ENCODE measurements at places on chromosomes 1 and 21.

DNA sequence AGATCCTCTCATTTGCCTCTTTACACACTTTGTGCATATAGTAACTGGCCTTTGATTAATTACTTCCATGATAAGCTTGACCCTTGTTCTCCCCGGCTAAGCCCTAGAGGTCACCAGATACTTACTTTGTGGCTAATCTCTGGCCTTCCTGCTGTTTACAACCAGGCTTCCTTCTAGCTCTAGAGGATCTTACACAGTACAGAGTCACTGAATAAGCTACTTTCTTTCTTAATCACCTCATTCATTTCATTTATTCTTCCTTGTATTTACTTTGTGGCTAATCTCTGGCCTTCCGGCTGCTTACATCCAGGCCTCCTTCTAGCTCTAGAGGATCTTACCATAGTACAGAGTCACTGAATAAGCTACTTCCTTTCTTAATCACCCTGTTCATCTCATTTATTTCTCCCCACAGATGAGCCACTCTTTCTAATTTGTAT lies 144.3 kb upstream of the C1orf21 start:
- DNase-seq = peak; percentile 40

DNA sequence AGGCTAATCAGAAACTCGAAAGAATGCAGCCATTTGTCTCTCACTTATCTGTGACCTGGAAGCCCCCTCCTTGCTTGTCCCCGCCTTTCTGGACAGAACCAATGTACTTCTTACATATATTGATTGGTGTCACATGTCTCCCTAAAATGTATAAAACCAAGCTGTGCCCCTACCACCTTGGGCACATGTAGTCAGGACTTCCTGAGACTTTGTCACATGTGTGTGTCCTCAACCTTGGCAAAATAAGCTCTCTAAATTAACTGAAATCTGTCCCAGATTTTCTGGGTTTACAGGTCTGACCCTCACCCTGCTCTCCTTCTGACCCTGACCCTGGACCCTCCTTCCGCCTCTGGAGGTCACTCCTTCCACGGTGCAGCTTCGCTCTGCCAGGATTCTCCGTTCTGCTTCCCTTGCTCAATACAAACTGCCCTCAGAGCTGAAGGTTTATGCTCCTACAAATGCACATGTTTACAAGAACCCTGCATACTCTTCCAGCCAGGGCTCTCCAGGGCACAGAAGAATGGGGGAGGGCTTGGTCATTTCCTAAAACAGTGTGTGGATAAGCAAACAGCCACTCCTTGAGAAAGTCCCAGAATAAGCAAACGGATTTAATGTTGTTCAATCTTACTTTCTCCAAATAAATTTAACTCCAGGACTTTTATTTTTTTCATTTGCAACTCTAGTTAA lies 160.5 kb downstream of the ACTL8 start:
- no peak for DNase-seq

DNA sequence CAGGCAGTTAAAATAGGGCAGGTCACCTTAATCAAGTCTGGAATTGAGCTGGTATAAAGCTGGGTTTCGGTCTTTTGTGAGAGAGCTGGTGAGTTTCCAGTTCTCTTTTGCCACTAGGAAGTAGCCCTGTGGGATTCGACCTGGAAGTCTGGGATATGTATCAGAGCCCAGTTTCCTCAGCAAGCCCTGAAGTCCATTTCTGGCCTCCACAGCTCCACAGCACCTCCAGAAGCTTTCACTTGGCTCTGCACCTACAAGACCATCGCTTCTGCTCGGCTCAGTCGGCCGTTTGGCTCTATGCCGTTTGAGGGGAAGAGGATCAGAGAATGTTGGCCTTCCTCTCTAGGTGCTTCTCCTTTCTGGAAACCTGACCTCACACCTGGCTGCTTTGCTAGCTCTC lies 148.0 kb downstream of the GALNT2 start:
- peak; percentile 36 for DNase-seq

GRCh38 chr1:227855687-227856086 lies 40.2 kb downstream of the PRSS38 start:
- no peak for DNase-seq

- DNase-seq = peak; percentile 69
Observed at GRCh38 chr1:153485863-153486262, 25.4 kb upstream of the S100A7 start.

DNA sequence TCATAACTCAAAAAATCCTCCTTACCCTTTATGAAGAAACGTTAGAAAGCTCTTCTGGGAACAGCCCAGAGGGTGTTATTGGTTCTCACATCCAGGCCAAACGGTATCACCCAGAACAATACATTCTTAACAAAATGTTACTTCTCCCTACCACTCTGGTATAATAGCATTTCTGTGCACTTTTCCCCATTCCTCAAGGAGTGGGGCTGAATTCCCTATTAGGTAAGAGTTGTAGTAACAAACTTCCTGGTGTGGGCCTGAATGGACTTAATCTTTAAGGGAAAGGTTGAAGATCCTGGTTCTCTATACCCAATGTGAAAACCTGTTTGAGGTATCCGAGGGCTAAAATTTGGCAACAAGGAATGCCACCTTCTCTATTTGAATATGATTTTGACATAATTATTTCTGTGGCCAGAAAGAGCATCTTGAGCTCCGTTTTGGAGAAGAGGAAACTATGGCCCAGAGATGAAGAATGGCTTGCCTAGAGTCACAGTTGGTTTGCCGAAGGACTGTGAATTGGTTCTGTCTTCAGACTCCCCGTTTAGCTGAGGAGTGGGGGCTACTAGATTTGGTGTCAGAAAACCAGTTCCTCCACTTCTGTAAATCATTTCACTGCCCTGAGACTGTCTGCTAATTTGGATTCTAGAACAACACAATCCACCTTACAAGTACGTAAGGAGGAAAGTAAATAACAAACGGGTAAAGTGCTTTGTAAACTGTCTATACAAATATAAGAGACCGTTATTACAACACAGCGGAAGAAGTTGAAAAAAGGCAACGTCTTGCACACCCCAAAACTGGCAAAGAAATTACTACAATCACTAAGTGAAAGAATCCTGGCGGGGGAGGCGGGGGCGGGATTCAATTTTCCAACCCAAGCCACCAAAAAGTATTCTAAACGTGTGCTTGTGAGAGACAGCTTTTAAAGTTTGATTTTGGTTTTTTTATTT lies 2.3 kb downstream of the ANP32E start:
- peak; percentile 20 for DNase-seq

DNA sequence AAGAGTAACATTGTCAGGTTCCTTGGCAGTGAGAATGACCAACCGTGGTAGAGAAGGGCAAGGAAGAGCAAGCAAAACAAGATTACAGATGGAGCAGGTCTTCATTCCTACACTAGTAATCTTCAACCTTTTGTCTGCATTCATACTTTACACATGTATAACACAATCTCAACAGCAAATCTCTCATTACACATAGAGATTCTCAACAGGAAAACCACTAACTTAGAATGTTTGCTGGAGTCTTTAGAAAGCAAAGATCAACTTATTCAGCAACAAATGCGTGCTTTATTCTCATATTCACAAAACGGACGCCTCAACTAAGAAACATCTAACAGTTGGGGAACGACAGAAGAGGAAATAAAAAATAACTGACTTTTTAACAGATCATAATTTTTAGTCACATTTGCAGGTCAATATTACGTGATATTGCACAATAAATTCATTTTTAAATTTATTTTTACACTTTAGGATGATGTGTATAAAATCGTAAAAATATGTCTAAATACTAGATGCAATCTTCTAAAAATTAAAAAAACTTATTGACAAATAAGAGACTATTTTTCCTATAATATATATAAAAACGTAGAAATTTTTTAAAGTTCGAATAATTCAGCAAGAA lies 82.9 kb downstream of the ARID4B start:
- DNase-seq = no peak

GRCh38 chr1:67589519-67590233 lies 95.3 kb upstream of the GADD45A start:
- DNase-seq = no peak

- DNase-seq = no peak
Observed at GRCh38 chr1:233549404-233549803, 64.5 kb upstream of the KCNK1 start.

GRCh38 chr1:177873238-177873637 lies 96.6 kb downstream of the SEC16B start:
- DNase-seq = peak; percentile 92

DNA sequence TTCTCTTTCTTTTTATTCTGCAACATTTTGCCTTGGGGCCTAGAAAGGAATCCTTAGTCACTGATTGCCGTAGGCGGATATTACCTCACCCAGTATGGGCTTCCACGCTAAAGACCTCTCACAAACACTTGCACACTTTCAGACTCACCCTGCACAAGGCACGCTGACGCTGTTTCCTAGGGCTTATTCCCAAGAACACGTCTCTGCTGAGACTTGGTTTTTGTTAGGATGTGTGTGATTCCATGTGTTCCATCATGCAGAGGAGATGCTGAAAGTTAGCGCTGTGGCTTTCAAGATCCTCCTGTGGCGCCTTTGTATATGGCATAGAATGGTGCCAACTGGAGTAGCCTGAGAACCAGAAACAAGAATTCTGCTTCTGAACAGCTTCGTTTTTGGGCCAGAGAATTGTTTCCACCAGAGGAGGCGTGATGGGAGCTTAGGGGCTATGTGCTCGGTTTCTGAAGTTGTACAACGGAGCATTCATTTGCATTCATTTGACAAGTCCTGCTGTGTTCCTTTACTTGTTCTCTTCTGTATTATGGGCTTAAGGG lies 297.0 kb downstream of the DISC1 start:
- DNase-seq = peak; percentile 36

DNA sequence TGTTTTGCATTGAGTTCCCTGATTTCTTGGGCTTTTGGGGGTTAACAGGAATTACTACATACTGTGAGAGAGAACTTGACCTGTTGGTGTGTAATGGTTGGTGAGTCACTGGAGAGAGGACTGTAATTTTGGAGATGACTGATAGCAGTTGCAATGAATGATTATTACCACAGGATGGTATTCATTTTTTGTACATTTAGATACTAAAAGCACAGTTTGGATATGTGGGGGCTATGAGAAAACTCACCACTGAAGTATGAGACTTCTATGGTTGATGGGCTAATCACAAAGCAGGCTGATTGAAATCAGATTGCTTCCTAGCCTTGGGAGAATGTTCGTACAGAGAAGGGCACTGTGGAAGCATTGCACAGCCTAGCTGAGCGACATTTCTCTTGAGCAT lies 1571.3 kb upstream of the PRMT6 start:
- DNase-seq = peak; percentile 43

GRCh38 chr1:168261390-168261789 lies 19.3 kb upstream of the TBX19 start:
- peak; percentile 68 for DNase-seq

All from epithelial cell of esophagus (primary cell).